Right kidney (tissue), 9 donors: ENCODE measurements at places on chromosomes 4 and X.

GRCh38 chr4:188175288-188175687, 36.0 kb downstream of the TRIML1 start:
- DNase-seq: no peak

DNA sequence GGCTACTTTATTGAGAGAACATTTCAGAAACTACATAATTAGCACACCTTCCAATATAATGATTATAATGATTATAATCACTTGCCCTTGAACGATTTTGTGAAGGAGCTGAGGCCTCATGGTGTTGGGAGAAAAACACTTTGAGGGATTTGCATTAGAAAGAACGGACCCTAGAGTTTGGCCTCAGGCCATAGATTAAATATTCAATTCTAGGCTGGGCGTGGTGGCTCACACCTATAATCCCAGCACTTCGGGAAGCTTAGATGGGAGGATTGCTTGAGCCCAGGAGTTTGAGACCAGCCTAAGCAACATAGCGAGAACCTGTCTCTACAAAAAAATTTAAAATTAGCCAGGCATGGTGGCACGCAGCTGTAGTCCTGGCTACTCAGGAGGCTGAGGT, 12.9 kb upstream of the PRKG2 start:
- DNase-seq: no peak

DNA sequence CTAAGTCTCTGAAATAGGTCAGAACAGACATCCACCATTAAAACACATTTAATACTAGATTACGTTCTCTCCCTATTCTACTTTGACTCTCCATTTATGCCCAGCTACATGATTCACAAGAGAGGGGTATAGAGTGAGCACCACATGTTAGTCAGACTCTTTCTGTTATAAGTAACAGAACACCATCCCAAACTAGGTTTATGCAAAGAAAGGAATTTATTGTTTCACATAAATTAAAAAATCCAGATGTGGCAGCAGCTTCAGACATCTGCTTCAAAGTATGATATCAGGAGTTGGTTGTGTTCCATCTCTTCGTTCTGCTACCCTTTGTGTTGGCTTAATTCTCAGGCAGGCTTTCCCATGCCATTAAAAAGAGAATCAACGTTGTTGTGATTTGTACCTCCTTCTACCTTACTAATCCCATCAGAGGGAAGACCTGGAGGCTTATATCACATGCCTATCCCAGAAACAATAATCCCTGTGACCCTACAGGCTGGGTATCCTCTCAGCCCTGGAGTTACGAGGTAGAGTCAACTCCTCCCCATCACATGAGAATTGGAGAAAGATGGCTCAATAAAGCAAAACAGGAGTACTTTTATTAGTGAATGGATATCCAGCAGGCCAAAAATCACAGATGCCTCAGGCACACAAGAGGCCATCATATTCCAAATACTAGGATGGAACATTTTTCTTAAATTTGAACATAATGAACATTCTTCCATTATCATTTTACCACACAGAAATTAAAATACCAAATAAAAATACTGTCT, 163.2 kb downstream of the SLC7A11 start:
- no peak for DNase-seq

DNA sequence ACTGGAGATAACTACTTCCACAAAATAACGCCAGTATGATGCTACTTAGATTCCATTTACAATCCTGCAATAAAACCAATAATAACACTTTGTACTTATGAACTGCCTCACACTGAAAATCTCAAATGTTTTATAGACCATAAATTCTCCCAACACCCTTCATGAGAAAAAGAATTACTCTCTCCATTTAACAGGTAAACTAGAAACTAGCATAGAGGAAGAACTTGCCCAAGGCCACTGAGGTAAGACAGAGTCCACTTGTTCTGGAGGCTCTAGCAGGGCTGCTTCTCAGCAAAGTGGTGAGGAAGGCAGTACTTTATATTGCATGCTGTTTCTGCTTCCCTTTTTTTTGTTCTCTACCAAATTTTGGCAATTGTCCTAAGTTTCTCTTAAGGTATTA, 11.5 kb upstream of the BMP3 start:
- DNase-seq: no peak

DNA sequence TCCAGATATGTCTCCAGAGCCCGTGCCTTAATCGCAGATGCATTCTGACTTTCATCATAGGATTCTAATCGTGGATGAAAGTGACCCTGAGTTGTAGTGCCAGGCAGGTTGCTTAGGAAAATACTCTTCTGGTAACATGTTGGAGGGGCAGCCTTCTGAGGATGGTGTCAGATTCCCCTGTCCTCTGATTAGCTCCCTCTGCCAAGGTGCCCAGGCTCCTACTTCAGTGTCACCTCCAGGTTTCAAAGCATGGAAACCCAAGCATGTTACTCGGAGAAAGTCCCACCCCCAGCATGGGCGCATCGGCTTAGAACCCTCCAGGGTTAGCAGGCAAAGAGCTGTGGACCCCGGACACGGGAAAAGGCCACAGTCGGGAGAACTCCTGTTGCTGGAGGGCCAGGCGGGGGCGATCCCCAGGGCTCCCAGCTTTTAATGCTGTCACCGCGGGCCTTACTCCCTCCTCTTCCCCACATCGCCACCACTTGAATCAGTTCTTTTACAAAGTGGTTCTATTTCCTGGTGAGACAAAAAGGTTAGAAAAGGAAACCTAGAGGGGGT, 44.5 kb downstream of the TRIM2 start:
- no peak for DNase-seq

GRCh38 chr4:58138786-58139668, 1028.8 kb upstream of the IGFBP7 start:
- DNase-seq: no peak

GRCh38 chr4:109359040-109359646, 56.7 kb upstream of the COL25A1 start:
- DNase-seq: no peak

GRCh38 chr4:26729547-26729946, 131.1 kb upstream of the STIM2 start:
- no peak for DNase-seq

- no peak for DNase-seq
These were observed 37.9 kb upstream of the SEC24B start for GRCh38 chr4:109395694-109396093.

- no peak for DNase-seq
These were observed 258.1 kb upstream of the AGTR2 start for GRCh38 chrX:115912372-115912897.

DNA sequence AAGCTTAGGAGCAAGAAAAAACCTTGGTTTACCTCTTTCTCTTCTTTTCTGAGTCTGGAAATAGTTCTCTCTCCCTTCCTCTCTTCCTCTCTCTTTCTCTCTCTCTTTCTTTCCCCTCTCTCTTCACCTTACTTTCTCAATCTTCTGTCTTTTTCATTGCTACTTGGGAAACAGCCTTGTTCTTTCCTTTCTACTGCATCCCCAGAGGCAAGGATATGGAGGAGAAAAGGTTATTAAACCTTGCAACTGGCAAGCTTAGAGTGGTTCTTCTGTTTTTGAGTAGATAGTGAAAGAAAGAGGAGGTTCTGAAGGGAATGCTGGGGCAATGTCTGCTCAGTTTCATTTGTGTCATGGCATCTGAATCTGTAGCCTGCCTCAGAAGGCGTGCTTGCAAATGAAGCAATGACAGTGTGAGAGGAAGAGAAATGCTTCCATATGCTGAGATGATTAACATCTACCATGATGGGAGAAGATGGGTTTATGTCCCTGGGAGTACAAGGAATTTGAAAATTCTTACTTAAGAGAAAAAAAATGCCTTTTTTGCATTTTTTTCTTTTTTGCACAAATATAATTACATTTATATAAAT, 190.6 kb downstream of the CEP135 start:
- no peak for DNase-seq

DNA sequence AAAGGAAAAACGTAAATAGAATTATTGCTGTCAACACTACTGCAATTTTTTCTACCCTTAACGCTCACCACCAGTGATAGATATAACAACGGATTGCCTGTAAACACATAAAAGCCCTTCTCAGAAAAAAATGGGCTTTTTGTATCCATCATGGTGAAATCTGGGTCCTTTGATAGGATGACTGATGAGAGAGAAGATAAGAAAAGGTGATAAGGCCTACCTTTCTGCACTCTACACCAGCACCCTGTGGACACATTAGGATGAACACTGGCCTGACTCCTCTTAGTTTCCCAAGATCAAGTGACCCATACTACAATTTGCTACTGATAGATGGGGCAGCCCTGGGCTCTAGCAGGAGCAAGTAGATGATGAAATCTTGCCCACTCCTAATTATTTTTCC, 112.3 kb upstream of the RAP2C start:
- no peak for DNase-seq

- no peak for DNase-seq
These were observed 216.5 kb downstream of the PDHA2 start for GRCh38 chr4:96056346-96056934.

DNA sequence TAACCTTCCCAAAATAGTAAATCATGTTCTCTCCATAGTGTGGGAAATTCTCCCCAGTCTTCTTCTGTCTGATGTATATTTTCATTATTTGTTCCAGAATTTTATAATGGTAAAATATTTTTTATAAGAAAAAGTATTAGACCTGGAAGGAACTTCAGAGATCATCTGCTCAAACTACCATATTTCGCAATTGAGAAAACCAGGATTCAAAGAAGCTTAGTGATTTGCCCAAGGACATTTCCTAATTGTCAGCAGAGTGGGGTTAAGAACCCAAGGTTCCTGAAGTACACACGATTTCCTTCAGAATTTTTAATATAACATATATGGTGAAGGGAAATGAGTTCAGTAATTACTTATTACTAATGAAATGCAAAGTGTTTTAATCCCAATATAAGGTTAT, 24.1 kb downstream of the OCIAD1 start:
- DNase-seq: no peak

GRCh38 chr4:183758758-183759447, 99.8 kb downstream of the TRAPPC11 start:
- DNase-seq: no peak

- no peak for DNase-seq
These were observed 82.6 kb upstream of the SLITRK2 start for GRCh38 chrX:145735036-145735435.

DNA sequence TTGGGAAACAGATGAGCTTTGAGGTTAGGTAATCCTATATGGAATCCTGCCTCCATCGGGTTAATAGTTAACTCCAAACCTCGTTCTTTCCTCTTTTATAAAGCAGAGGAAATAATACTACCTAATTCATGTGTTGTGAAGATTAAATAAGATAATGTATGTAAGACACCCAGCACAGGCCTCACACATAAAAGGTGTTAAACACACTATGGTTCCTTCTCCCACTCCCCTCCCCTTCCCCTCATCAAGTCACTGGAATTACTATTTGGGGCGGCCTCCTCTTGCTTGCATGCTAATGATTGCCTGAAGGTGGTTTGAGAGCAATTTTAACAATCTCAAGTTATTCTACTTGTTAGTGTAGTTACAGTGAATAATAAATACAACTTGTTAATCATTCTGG, 404.4 kb upstream of the RASGEF1B start:
- peak; percentile 15 for DNase-seq

GRCh38 chr4:128633067-128633466, 176.4 kb upstream of the JADE1 start:
- DNase-seq: no peak
